ENCODE measurements at places on chromosomes 6 and 20.

- DNase-seq: no peak
These were observed 111.6 kb upstream of the TENT5A start for GRCh38 chr6:81864124-81864523.

- no peak for DNase-seq
These were observed 6.0 kb upstream of the RAB44 start for GRCh38 chr6:36691612-36692011.

DNA sequence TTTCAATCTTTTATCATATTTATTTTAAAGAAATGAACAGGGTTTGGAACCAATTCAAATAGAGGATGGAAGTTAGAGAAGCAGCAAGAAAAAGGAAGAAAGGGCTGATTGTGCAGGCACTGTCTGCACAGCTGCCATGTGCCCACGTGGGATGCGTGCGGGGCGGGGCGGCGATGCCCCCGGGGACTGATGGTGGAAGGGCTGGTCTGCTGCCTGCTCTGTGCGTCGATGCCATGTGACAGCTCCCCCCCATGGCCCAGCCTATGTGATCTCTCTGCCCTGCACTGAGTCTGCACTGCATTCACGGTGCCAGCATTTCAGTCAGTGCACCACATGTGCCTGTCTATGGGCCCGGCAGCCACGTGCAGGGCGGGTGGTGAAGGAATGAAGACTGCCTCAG lies 96.4 kb downstream of the IRF4 start:
- no peak for DNase-seq

- no peak for DNase-seq
These were observed 39.4 kb downstream of the SLC9A8 start for GRCh38 chr20:49851991-49852390.
